Psoas muscle (tissue), 8 donors: ENCODE measurements at places on chromosomes 3 and 15. TPM values are rescaled to one million over a fixed set of nuclear protein-coding genes. Genes with fewer than 3 reads are reported as not detected.

FSIP1 gene
- total RNA-seq, result 2.4 TPM

CRYBG3 gene
- 36.9 TPM for total RNA-seq

TM4SF1 gene
- 49.4 TPM for total RNA-seq

PP2D1 gene
- total RNA-seq, result not detected

PPARG gene
- 6.0 TPM for total RNA-seq

WDR5B gene
- total RNA-seq, result 1.8 TPM

SYNM gene
- total RNA-seq, result 348 TPM

C3orf70 gene
- 0.84 TPM for total RNA-seq

CAMKV gene
- not detected for total RNA-seq

GOLGA8J gene
- not detected for total RNA-seq

NDN gene
- 6.1 TPM for total RNA-seq

PRR20G gene
- not detected for total RNA-seq

SI gene
- not detected for total RNA-seq

GP5 gene
- total RNA-seq, result not detected

FGD5 gene
- 6.4 TPM for total RNA-seq

FAM3D gene
- total RNA-seq, result not detected

VEPH1 gene
- not detected for total RNA-seq

CLDN18 gene
- total RNA-seq, result not detected

A4GNT gene
- total RNA-seq, result not detected

SCN11A gene
- not detected for total RNA-seq

CYP8B1 gene
- total RNA-seq, result not detected

TRIM59 gene
- 0.38 TPM for total RNA-seq

CTXN2 gene
- total RNA-seq, result not detected

STRA6 gene
- not detected for total RNA-seq

KNG1 gene
- 0.16 TPM for total RNA-seq

TMEM266 gene
- total RNA-seq, result 7.9 TPM

CSPG5 gene
- 1.1 TPM for total RNA-seq

JAGN1 gene
- total RNA-seq, result 44.4 TPM

SOX2 gene
- not detected for total RNA-seq

MBD4 gene
- total RNA-seq, result 16.0 TPM

GRK7 gene
- total RNA-seq, result 0.16 TPM

SST gene
- total RNA-seq, result not detected

GATM gene
- total RNA-seq, result 41.3 TPM

PRRT3 gene
- total RNA-seq, result 1.8 TPM

JMJD7 gene
- 5.8 TPM for total RNA-seq

ZIC1 gene
- total RNA-seq, result 4.5 TPM

OIP5 gene
- total RNA-seq, result 0.89 TPM

NANOGP8 gene
- not detected for total RNA-seq

IRAK2 gene
- total RNA-seq, result 16.7 TPM

C3orf49 gene
- total RNA-seq, result not detected

NAALADL2 gene
- 1.6 TPM for total RNA-seq

ITPKA gene
- 0.23 TPM for total RNA-seq

SERPINI1 gene
- total RNA-seq, result 1.9 TPM

GAP43 gene
- 0.56 TPM for total RNA-seq

PLA2G4D gene
- not detected for total RNA-seq

CHRNA5 gene
- total RNA-seq, result 4.4 TPM

ALG1L2 gene
- not detected for total RNA-seq

GPR176 gene
- total RNA-seq, result 0.83 TPM

ANXA2 gene
- total RNA-seq, result 466 TPM

HRG gene
- not detected for total RNA-seq

ACKR2 gene
- 1.2 TPM for total RNA-seq

ROPN1 gene
- not detected for total RNA-seq

MAGEL2 gene
- 0.19 TPM for total RNA-seq

SLC12A8 gene
- not detected for total RNA-seq

RARB gene
- total RNA-seq, result 1.5 TPM
